Uterus (tissue), 4 donors: ENCODE measurements at places on chromosomes 3 and 15. TPM values are rescaled to one million over a fixed set of nuclear protein-coding genes. Genes with fewer than 3 reads are reported as not detected.

The PHLDB2 gene
- 60.3 TPM for total RNA-seq

The RPUSD2 gene
- 9.3 TPM for total RNA-seq

The B4GALT4 gene
- total RNA-seq, result 64.6 TPM

The CAMK1 gene
- total RNA-seq, result 55.8 TPM

The PLOD2 gene
- 30.0 TPM for total RNA-seq

The MED12L gene
- 12.7 TPM for total RNA-seq

The DCLK3 gene
- total RNA-seq, result not detected

The MUSTN1 gene
- 35.2 TPM for total RNA-seq

The FBXW12 gene
- total RNA-seq, result 0.37 TPM

- no peaks in the 10 kb centered on the region for H3K4me1 ChIP-seq
- H3K36me3 ChIP-seq, result no peaks in the 10 kb centered on the region
- no peak for DNase-seq
- H3K27me3 ChIP-seq, result no peaks in the 10 kb centered on the region
- no peak overlapping the region for H3K4me3 ChIP-seq
- no peak overlapping the region for H3K27ac ChIP-seq
Measured at GRCh38 chr15:59396679-59397078, 24.0 kb upstream of the MYO1E start.

DNA sequence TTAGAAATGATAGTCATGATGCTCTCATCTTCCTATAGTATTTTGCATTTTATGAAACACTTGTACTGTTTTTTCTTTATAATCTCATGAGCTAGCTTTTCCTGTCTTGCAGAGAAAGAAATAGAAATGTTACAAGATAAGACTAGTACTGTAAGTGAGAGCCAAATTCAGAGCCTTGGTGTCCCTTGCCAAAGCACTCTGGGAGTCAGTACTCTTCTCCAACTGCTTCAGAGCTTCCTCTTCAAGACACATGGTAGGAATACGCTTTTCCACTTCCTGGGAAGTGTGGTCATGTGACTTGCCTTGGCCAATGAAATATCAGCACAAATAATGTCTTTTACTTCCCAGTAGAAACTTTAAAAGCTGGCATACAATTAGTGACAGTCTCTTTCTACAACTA lies 112.4 kb downstream of the SEMA6D start:
- no peak overlapping the region for H3K27ac ChIP-seq
- H3K36me3 ChIP-seq, result no peaks in the 10 kb centered on the region
- H3K4me1 ChIP-seq, result no peaks in the 10 kb centered on the region
- no peak overlapping the region for H3K4me3 ChIP-seq
- DNase-seq, result no peak
- H3K27me3 ChIP-seq, result no peaks in the 10 kb centered on the region

DNA sequence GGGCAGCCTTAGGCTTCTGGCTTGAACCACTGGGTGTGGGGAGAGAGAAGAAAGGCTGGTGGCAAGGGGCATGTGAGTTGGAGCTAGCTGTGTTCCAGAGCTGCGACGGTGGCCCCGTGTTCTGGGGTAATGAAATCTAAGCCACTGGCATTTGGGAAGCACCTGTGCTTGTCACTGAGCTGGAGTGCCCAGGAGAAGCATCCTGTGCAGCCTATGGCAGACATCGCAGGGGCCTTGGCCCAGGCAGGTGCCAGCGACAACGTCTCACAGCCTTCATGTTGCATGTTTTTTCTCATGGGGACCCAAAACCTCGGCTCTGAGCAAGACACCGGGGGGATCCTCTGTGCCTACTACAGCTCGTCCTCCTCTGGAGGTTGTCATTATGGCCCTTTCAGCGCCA lies 91.1 kb upstream of the PLXNA1 start:
- H3K27ac ChIP-seq, result no peak overlapping the region
- H3K4me3 ChIP-seq, result no peak overlapping the region
- H3K27me3 ChIP-seq, result no peaks in the 10 kb centered on the region
- H3K4me1 ChIP-seq, result no peaks in the 10 kb centered on the region

DNA sequence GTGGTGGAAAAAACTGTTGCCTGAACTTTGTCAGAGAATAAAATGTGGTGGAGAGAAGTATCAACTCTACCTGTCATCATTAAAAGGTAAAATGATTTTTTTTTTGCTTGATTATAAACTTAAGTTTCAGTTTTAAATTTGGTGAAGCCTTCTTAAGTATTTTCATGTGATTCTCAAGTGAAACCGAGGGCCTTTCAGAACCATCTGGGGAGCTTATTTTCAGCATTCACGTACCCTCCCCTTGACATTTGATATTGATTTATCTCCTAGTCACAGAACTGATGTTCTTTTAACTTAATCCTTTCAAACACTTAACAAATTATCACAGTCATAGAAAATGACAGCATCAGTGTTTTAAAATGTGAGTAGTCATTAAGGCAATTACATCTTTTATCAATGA lies 38.5 kb downstream of the HPS3 start:
- no peak for DNase-seq
- no peaks in the 10 kb centered on the region for H3K4me1 ChIP-seq
- H3K4me3 ChIP-seq, result no peak overlapping the region
- H3K27me3 ChIP-seq, result no peaks in the 10 kb centered on the region
- no peaks in the 10 kb centered on the region for H3K36me3 ChIP-seq
- no peak overlapping the region for H3K27ac ChIP-seq

DNA sequence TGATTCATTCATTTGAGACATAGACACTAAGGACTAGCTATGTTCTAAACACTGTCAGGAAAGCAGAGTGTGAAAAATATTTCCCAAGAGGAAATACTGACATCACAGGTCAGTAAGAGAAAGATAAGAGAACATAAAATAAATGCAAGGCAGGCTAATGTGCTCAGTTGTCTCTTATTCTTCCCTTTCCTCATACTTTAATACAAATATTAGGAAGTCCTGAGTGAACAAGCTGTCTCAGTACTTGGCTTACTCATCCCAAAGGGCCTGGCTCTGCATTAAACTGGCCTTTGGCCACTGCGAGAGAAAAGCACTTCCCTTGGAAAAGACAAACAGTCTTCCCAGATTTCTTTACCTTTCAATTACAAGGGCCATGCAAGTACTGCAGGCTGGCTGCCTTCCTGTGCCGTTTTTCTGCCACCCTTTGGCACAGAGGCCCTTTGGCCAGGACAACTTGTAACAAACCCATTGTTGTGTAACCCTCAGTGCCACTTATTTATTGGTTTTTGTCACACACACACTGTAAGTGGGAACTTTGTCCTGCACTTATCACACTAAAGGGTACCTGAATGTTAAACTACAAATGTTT lies 31.7 kb downstream of the EDC3 start:
- no peaks in the 10 kb centered on the region for H3K4me1 ChIP-seq
- H3K27ac ChIP-seq, result peak overlapping the region; percentile 32
- H3K36me3 ChIP-seq, result no peaks in the 10 kb centered on the region
- H3K27me3 ChIP-seq, result no peaks in the 10 kb centered on the region

DNA sequence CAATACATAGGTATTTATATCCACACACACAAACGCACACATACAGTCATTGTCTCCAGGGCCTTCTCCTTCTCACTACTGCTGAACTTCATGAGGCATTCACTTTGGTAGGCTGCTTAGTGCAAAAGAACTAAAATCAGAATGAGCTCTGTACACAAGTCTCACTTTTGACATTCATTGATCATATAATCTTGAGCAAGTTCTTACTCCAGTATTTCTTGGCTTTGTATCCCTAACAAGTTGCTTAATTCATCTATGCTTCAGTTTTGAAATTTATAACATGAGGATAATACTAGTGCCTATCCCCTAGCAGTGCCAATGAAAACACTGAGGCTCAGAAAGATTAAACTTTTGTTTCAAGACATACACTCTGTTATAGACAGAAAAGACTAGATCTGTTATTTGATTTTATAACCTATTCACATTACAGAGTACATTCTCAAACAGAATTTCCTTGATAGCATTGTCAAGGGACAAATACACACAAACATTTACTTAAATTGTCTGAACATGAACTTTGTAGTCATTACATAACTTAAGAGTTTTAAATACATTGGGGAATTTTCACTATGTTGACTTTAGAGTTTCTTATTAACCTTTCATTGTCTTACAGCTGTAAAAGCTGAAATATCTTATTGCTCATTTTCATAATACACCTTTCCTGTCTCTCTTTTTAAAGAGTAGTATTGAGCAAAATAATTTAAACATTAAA lies 55.0 kb upstream of the SI start:
- no peak overlapping the region for H3K4me3 ChIP-seq

DNA sequence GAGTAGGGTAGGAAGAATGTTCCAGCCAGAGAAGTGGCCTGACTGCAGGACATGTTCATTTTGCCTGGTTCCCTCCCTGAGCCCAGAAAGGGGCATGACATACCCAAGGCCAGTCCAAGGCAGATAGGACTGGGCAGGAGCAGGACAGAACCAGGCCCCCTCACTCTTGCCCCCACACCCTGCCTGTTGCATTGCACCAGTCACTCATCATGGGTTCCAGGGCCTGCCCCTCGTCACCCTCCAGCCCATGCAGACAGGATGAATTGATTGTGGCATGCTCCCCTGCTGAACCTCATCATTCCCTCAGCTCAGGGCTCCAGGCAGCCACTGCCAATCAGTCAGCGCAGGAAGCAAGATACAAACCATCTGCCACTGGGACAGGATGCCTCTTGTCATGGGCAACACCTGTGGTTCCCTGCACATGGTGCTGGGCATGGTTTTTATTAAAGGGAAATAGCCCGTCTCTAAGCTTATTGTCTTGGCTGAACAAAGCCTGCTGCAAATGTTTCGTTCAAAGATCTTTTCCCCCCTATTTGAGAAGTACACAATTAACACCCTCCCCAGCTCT lies 48.9 kb downstream of the RASGRF1 start:
- no peak overlapping the region for H3K27ac ChIP-seq
- H3K4me1 ChIP-seq, result no peaks in the 10 kb centered on the region
- no peaks in the 10 kb centered on the region for H3K36me3 ChIP-seq
- no peaks in the 10 kb centered on the region for H3K27me3 ChIP-seq

DNA sequence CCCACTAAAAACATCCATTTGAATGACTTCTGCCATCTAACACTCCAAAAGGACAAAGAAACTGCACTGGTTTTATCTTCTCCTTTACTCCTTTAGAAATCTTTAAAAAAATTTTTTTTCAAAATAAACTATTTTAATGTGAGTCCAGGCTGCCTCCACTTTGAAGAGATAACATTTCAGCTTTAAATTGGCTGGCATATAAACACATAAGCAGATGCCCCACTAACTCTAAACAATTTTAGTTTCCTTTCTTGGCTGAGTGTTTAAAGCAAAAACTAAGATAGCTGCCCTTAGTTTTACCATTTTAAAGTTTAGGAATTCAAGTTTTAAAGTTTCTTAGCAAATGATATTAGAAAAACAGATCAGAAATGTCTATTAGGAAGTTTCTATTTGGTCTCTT lies 39.9 kb downstream of the PDZRN3 start:
- no peak overlapping the region for H3K4me3 ChIP-seq
- H3K27me3 ChIP-seq, result no peaks in the 10 kb centered on the region
- no peak overlapping the region for H3K27ac ChIP-seq
- no peaks in the 10 kb centered on the region for H3K36me3 ChIP-seq
- no peak for DNase-seq
- no peaks in the 10 kb centered on the region for H3K4me1 ChIP-seq

DNA sequence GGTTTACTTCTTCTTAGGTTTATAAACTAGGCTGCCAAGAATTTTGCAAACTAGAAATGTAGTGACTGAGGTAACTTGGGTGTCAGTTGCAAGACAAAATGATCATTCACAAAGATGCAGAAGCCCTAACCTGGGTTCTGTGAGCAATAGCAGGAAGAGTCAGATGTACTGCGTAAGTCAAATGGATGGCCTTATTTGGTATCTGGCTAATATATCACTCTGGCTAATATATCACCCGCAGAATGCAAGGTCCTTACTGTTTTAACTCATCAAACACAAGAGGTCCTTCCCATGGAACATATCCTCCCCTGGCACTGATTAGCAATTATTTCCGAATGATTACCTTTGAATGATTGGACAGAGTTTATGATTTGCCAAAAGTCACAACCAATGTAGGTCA lies 37.4 kb downstream of the RBMS3 start:
- no peak overlapping the region for H3K4me3 ChIP-seq
- DNase-seq, result no peak
- H3K27ac ChIP-seq, result peak overlapping the region; percentile 17
- no peaks in the 10 kb centered on the region for H3K36me3 ChIP-seq

GRCh38 chr3:26307192-26307591 lies 315.4 kb upstream of the LRRC3B start:
- no peak for DNase-seq
- H3K27ac ChIP-seq, result no peak overlapping the region
- H3K4me1 ChIP-seq, result no peaks in the 10 kb centered on the region
- H3K36me3 ChIP-seq, result no peaks in the 10 kb centered on the region
- no peak overlapping the region for H3K4me3 ChIP-seq

DNA sequence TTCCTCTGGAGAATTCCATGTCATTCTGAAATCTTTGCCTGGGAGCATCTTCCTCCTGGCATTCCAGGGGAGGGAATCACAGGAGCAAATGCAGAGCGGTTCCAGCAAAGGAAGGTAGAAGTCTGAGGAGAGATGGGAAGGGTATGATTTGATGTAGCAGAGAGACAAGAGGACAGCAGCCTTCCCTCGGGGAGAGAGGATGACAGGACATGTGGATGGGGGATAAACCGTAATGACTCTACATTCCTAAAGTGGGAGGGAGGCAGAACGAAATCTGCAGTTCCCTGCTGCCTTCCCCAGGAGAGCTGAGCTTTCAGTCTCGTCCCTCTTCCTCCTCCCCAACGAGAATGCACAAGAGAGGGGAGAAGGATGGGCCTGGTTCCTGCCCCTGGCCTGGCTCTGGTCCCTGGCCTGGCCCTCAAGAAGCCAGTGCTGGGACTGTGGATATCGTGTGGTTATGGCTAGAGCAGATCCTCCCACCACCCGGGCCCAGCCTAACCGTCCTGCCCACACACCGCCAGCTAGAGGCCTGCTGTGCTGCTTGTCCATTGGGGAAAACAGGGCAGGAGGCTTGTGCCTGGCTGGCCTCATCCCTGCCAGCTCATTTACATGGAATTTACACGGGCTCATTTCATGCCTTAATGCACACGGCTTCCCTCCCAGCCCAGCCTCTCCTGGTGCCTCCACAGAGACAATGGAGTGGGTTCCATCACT lies 26.6 kb downstream of the SEMA7A start:
- no peaks in the 10 kb centered on the region for H3K36me3 ChIP-seq
- H3K27ac ChIP-seq, result peak overlapping the region; percentile 74
- no peaks in the 10 kb centered on the region for H3K4me1 ChIP-seq
- H3K4me3 ChIP-seq, result no peak overlapping the region
- no peaks in the 10 kb centered on the region for H3K27me3 ChIP-seq

DNA sequence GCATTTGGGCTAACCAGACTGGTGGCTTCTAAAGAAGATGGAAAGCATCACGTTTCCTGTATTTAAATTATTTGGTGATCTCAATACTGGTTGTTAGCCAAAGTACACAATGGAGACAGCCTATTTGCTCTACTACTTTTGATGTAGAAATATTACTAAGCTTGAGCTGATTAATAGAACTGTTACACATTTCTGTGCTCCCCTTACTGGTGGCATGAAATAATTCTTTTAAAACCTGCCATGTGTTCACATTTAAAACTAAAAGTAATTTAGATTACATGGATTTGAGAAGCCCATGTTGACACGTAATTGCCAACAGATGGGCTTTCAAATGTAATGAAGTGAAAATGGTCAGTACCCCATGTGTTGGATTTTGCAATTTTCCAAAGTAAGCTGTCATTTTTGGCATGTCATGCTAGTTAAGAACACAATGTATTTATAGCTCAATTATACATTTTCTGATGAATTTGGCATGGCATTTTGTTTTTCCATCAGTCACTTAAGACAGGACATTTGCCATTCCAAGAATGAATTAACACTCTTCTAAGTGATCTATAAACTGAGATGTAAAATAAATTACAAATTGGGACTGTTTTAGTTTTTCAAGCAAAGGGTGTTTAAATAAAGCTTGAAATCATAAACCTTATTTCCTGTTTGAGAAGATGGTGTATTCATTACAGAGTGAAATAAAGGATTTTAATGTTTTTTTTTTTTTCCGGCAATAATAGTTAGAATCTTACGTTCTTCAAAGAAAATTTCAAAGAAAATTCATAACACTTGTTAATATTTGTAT lies 10.8 kb upstream of the RARRES1 start:
- H3K4me1 ChIP-seq, result no peaks in the 10 kb centered on the region
- no peak for DNase-seq
- H3K4me3 ChIP-seq, result no peak overlapping the region
- H3K27ac ChIP-seq, result no peak overlapping the region
